ENCODE measurements at places on chromosomes 6 and 20.

DNA sequence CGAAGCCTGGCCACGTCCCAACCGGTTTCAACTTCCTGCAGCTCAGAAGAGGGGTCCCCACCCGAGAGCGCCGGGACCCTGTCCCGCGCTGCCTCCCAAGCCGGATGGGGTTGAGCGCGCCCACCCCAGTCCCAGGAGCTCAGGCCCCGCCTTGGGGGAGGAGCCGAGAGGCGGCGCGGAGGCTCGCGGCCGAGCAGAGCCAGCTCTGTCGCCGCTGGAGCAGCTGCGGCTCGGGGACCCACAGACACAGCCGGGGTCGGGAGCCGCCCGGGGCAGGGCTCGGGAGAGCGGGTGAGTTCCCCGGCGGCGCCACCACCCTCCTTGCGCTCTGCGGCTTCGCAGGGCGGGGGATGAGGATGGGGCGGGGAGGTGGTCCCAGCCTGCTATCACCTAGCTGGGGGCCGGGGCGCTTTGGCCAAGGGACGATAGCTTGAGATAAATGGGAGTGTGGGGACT is at the start of gene PPP1R16B:
TSS of gene PPP1R16B (plus strand) at position 196 of the 456 bp plus-strand sequence. CDS start 30,229 bp downstream, outside the sequence.
- DNase-seq, result no peak

DNA sequence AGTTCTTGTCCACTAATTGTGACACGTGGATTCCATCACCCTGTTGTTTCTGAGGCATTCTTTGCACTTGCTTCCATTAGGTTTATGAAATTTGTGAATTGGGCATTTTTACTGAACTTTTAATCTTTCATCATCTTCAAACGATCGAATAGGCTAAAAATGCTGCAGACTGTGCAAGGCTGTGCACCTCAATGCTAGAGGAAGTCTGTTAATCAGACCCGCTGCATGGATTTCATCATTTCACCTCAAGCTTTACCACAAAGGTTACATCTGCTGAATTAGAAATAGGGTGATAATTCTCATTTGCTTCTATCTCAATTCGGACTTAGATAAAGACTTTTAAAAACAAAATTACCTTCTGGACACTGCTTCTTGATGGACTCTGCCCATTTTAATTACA is 27.8 kb upstream of the F13A1 start:
- no peak for DNase-seq

- no peak for DNase-seq
Observed at GRCh38 chr20:1274485-1275311, 8.6 kb downstream of the SNPH start.

- DNase-seq, result no peak
Observed at GRCh38 chr6:6521961-6522482, 66.5 kb upstream of the LY86 start.

DNA sequence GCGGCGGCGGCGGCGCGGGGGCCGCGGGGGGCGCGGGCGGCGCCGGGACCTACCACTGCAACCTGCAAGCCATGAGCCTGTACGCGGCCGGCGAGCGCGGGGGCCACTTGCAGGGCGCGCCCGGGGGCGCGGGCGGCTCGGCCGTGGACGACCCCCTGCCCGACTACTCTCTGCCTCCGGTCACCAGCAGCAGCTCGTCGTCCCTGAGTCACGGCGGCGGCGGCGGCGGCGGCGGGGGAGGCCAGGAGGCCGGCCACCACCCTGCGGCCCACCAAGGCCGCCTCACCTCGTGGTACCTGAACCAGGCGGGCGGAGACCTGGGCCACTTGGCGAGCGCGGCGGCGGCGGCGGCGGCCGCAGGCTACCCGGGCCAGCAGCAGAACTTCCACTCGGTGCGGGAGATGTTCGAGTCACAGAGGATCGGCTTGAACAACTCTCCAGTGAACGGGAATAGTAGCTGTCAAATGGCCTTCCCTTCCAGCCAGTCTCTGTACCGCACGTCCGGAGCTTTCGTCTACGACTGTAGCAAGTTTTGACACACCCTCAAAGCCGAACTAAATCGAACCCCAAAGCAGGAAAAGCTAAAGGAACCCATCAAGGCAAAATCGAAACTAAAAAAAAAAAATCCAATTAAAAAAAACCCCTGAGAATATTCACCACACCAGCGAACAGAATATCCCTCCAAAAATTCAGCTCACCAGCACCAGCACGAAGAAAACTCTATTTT is 2.0 kb downstream of the FOXC1 start:
- peak; percentile 36 for DNase-seq

DNA sequence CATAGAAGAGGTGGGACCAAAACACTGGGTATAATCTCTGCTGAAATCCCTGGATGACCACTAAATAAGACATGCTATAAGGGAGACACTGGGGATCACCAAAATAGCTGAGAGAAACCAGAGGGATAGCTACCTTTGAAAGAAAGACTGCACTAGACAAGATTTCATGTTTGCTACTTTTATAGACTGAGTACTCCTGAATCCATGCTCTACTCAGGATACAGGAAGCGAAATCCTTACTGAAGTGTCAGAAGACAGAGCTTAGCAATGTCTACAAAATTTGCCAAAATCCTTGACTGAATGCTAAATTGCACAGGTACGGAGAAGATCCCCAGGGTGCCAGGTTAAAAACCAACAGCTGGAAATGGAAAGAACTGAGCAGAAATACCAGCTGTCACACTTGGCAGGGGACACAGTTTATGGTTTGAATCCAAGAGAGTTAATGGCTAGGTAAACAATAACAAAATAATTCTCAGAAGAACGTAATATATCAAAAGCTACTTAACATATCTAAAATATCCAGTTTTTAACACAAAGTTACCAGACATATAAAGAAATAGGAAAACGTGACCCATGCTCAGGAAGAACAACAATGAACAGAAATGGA is 125.4 kb downstream of the MAN1A1 start:
- no peak for DNase-seq

- DNase-seq, result peak; percentile 58
Observed at GRCh38 chr6:29678114-29678513, 2.8 kb downstream of the ZFP57 start.

DNA sequence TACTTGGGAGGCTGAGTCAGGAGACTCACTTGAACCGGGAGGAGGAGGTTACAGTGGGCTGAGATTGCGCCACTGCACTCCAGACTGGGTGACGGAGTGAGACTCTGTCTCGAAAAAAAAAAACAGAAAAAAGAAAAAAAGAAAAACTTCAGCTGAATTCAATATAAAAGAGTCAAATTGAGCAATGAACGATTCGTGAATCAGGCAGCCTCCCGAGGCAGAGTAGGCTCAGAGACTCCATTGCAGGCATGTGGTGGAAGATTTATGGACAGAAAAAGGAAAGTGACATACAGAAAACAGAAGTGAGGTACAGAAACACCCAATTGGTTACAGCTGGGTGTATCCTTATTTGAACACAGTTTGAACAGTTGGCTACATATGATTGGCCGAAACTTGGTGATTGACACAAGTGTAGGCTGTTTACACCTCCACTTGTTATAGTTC is 56.3 kb downstream of the HLA-DPB1 start:
- no peak for DNase-seq

GRCh38 chr6:83860359-83860755 is 868 bp downstream of the CYB5R4 start:
- no peak for DNase-seq

GRCh38 chr6:72287801-72288200 is 334.1 kb upstream of the KCNQ5 start:
- no peak for DNase-seq

DNA sequence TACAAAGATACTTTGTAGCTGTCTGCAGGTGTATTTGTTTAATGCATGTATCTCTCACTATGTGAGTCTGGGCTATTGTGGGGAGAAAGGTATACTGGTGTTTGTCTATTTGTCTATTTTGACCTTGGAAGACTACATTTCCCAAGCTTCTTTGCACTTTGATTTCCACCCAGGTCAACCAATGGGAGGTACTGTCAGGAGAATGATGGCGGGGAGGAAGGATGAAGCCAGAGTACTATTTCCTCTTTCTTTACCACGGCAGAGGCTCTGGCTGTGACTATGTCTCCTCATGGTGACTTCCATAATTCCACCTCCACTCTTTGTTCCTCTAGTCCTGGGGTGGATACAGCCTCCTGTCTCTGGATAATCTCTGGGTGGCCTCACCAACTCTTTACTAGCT is 23.1 kb downstream of the LBP start:
- peak; percentile 16 for DNase-seq

DNA sequence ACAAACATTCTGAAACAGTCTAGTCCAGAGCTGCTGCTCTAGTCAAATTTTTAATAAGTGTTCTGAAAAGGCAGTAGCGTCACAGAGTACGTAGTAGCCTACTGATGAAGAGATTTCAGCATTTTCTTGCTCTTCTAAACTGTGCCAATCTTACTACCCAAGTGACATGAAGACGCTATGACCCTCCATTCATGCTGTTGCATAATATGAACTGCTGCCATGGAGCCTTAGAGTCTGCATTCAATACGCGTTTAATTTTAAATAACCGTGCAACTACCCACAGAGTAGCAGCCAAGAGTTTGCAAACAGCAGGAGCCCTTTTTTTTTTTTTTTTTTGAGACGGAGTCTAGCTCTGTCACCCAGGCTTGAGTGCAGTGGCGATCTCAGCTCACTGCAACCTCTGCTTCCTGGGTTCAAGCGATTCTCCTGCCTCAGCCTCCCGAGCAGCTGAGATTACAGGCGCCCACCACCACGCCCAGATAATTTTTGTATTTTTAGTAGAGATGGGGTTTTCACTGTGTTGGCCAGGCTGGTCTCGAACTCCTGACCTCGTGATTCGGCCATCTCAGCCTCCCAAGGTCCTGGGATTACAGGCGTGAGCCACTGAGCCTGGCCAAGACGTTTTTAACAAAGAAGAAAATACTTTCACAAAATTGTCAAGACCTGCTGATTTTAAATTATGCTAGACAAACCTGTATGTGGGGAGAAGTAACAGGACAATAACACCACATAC is 44.3 kb downstream of the EZR start:
- no peak for DNase-seq

DNA sequence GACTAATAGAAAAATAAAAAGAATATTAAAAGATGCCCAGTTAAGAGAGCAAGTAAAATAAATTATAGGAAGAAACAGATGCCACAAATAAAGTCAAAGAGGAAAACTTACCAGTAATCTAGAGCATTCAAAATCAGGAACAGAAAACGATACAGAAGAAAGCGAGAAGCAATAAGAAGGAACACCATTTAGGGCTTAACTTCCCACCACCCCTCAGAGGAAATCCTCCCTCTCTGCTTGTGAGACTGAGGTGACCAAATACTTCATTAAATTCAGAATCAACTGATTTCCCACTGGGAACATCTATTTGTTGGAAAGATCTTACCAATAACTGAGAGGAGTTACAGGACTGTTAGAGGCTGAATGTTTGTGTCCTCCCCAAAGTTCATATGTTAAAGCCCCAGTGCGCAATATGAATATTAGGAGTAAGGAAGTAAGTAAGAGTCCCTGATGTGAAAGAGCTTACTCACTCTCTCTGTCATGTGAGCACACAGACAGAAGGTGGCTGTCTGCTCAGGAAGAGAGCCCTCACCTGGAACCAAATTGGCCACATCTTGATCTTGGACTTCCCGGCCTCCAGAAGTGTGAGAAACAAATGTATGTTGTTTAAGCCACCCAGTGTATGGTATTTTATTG is 19.5 kb downstream of the KATNA1 start:
- DNase-seq, result peak; percentile 2

- DNase-seq, result no peak
Observed at GRCh38 chr6:36324191-36324590, 12.5 kb downstream of the BNIP5 start.

DNA sequence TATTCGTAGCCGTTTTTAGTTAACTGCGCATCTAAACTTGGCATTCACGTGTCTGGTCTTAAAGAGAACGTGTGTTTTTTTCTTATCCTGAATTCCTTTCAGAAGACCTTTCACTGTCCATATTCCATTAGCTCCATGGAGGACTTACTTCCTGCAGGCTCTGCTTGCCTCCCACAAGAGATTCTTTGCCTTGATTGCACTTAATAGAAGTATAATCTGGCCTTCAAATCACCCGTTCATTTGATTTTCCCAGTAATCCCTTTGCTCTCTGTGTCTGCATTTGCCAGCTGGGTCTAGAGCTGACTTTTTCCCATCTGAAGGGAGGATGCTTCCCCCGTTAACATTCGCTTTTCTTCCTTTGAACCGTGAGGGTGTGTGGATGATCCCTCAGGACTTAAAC is 79.5 kb downstream of the RNF182 start:
- no peak for DNase-seq

- no peak for DNase-seq
Observed at GRCh38 chr6:7784706-7785105, 58.8 kb downstream of the BMP6 start.

DNA sequence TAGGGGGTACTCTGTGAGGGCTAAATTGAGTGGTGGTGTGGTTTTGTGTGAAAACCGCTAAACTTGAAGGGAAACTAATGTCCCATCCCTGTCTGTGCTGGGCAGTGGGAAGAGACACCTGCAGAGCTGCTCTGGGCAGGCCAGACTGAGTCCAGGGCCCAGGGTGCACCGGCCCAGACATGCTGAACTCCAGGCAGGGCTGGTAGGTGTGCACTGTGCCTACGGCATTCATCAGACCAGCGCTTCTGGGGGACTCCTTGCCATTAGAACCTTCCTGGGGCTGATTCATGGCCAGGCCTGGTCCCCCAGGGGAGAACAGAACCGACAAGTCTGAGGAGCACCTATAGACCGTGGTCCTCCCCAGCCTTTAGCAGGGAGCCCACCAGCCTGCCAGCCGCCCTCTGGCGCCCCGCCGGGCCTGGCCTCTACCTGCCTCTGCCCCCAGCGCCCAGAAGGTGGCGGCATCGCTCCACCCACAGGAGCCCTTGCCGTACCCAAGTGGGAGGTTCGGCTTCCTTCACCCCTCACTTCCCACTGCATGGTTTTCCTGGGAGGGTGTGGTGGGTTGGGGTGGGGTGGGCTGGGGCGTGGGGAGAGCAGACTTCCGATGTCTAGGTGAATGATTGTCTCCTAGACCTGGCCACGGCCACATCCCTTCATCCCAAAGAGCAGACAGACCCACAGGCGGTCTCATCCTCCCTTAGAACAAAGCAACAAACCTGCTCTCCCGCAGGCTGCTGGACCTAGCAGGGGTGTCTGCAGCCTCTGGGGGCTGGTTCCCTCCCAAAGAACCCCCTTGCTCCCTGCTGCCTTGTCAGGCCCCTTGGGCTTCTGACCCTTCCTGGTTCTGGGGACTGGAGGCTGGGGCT is 15.5 kb downstream of the CCDC167 start:
- DNase-seq, result peak; percentile 56

Measured in PC-3 (cell line).